ENCODE measurements at places on chromosomes 12 and 14. TPM values are rescaled to one million over a fixed set of nuclear protein-coding genes. Genes with fewer than 3 reads are reported as not detected.

Gene COL2A1
- polyA plus RNA-seq: not detected

Gene PEBP1
- 345 TPM for polyA plus RNA-seq

Gene PXN
- polyA plus RNA-seq: 135 TPM

Gene IL26
- not detected for polyA plus RNA-seq

Gene EML5
- 0.25 TPM for polyA plus RNA-seq

Gene VDR
- polyA plus RNA-seq: 25.5 TPM

Gene ERP27
- polyA plus RNA-seq: not detected

Gene TMPRSS12
- polyA plus RNA-seq: not detected

Gene SLC17A8
- not detected for polyA plus RNA-seq

Gene SLC25A47
- not detected for polyA plus RNA-seq

DNA sequence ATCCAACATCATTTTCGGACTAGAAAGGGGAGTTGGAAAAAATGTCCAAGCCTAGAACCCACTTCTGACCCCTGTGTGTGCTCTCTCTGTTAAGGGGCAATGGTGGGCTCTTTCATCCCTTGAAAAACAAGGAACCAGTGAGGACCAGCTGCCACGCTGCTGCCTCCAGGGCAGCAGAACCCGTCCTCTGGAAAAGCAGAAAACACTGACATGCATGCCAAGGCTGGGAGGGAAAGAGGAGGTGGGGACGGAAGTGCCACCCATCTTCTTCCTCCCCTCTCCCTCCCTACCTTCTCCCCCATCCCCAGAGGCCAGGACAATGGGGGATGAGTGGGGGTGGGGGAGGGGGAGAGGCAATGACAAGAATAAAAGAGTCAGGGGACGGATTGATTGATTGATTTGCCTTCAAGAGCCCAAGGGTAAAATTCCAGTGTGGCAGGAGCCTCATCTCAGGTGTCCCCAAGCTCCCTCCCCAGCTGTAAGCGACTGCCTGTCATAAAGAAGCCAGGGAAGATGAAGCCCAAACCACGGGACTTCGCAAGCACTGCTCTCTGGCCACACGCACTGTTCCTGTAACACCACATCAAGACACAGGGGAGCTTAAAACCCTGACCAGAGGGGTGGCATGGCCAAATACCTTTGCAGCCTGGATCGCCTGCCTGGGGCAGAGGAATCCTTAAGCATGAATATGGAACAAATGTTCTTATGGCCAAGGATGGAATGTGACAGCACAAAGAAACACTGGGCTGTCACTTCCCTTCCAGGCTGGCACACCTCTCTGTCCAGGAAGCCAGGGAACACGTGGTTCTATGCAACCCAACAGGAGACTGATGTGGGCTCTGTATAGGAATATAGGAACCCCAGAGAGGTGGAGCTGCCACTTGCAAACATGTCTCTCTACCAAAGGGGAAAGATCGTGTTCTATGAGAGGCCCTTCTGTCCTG is 38.9 kb upstream of the BDKRB2 start:
- no peak for DNase-seq

GRCh38 chr12:27243006-27243405 is 1.1 kb upstream of the STK38L start:
- no peak for DNase-seq

DNA sequence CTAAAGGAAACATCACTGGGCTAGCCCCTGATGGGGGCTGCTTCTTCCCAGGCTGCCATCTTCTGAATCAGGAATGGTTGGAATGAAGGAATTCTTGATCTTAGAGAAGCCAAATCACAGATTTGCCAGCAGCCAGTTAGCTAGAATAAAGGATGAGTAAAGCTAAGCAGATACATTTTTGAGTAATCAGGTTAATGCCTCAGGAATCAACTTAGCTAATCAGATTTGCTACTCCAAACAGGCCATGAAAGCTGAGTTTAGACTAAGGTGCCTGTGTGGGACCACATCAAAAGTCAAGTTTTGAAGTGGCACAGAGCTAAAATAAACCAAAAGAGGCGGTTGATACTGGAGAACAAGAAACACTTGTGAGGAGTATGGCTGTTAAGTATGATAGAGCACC is 28.8 kb upstream of the LMO3 start:
- no peak for DNase-seq

DNA sequence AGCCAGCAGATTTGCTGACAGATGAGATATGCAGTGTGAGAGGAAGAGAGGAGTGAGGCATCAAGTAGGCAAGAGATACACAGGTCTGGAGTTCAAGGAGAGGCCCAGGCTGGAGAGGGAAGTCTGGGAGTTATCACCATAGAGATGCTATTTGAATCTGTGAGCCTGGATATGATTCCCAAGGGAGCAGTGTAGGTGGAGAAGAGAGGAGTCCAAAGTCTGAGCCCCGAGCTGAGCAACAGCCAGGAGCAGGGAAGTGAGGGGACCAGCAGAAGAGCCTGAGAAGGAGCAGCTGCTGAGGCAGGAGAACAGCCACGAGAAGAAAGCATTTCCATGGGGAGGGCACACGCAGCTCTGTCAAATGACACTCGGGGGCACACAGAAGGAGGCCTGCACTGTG is 20.2 kb upstream of the NXPH4 start:
- no peak for DNase-seq

DNA sequence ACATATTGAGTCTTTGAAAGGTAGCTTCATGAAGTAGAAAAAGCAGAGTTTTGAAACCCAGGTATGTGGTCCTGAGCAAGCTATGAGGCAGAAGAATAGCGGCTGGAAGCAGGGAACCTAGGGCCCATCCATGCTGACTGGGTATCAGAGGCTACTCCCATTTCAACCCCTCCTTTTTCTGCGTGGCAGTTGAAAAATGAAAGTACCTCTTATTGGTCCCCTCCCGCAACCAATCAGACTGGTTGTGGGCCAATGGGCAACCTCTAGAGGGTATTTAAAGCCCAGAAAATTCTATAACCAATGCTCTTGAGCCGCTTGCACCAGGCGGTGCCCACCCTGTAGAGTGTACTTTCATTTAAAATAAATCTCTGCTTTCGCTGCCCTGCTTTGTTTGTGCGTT is 1.6 kb upstream of the SNRPF start:
- DNase-seq: no peak

DNA sequence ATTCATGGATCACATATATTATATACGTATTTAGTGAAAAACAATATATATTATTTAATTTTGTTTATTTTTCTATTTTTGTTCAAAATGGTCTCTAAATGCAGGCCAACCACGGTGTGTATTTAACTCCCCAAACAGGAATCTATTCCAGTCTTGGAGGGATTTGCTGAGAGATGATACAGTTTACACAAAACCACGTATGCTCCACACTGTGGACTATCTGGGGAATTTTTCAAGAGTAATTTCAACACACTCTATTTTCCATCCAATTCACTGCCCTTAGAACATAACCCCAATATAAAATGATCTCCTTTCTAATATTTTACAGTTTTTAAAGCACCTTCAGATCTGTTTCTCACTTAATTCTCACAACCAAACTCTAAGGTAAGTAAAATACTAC is 15.3 kb downstream of the EML1 start:
- DNase-seq: peak; percentile 49

DNA sequence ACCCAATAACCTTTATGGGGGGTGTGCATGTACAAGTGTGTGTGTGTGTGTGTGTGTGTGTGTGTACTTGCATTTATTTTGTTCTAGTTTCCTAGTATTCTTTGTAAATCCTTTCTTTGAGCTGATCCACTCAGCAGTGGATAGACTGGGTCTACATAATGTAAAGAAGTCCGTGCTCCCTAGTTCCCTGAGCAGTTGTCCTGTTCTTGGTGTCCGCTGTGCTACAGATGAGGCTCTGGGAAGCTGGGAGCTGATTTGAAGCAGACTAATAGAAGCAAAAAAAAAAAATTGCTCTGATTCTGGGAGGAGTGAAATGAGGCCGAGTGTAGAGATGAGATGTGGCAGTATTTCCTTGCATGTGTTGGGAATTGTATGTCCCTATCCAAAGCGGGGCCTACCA is 150.4 kb upstream of the WSCD2 start:
- no peak for DNase-seq

DNA sequence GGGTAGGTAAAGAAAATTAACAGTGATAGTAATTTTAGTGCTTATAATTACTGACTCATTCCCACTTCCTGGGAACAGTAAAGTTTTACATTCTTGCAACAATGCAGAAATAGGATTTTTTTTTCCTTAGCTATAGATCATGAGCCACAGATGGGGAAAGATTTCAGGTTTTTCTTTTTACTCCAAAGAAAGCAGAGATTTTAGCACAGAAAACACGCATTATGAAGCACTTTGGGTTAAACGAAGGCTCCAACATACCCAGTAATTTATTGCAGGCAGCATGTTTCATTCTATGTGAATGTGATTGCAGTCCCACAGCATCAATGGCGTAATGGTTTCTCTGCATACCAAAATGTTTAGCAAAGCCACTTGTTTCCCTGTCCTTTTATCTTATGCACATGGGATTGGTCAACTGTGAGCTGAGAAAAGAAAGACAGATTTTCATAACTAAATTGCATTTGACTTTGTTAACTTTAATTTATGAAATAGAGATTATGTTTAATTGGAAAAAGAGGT is 124.6 kb upstream of the E2F7 start:
- DNase-seq: peak; percentile 93

DNA sequence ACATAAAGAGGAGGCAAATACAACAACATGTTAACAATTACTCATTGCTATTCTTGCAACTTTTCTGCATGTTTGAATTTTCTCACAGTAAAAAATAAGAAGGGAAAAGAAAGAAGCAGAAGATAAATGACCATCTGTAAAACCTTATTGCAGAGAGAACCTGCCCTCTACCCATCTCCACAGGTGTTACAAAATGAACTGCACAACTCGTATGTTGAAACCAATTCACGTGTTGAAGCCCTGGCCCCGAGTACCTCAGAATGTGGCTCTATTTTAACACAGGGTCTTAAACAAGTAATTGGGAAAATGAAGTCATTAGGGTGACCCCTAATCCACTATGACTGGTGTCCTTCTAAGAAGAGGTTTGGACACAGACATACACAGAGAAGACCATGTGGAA is 39.5 kb downstream of the FOXN3 start:
- DNase-seq: no peak

- no peak for DNase-seq
Observed at GRCh38 chr14:23514644-23514957, 37.0 kb downstream of the ZFHX2 start.

DNA sequence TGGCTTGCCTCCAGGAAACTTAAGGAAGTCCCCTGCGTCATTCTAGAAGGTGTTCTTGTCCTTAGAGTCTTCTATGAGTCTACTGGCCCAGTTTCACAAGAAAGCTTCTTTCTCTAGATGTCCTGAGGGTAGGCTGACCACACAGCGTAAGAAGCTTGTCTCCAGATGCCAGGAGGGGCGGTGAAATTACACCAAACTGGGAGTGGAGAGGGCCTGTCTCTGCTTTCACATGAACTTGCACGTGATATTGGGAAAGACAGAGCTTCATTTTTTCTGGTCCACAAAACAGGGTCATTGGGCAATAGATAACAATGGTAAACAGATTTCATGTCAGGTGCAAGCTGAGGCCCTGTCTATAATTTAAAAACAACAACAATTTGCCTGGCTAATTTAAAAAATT is 85.7 kb upstream of the TBX3 start:
- DNase-seq: no peak

DNA sequence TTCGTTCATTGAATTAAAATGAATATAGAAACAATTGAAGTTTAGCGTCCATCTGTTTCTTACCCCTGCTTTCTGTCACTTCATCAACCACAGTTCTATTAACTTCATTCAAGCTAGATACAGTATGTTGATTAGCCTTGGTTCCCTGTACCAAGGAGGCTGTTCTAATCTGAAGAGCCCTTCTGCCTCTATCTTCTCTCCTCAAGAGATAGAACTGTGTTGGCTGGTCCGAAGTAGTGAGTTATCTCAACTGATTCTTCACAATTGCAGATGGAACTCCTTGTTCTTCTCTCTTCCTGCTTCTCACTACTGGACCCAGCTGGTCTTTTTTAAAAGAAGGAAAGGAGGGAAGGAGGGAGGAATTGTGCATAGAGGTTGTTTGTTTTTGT is 82.1 kb upstream of the TRAF3 start:
- no peak for DNase-seq

GRCh38 chr12:123958462-123958861 is 14.2 kb downstream of the CCDC92 start:
- no peak for DNase-seq

DNA sequence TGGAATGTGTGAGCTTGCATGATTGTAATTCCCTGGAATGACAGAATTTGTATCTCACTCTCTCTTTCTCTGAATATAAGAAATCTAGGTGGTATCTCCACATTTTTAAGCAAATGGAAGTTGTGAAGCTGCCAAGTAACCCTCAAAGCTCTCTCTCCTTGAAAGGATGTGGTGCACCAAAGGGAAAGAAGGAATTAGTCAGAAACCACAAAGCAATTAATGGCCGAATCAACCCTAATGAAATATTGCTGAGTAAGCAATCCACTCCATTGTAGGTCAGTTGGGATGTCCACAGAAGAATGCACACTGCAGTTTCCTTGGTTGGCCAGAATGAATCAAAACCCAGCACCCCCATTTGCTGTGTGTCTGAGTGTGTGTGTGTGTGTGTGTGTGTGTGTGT is 153.5 kb downstream of the KCNA5 start:
- peak; percentile 35 for DNase-seq

- DNase-seq: peak; percentile 50
Observed at GRCh38 chr12:3107071-3107583, 29.9 kb downstream of the TSPAN9 start.

- DNase-seq: no peak
Observed at GRCh38 chr14:69673104-69673503, 61.7 kb downstream of the SUSD6 start.

- DNase-seq: no peak
Observed at GRCh38 chr12:88935856-88936255, 355.6 kb upstream of the KITLG start.

GRCh38 chr12:64780132-64780530 is 20.9 kb upstream of the GNS start:
- DNase-seq: no peak

GRCh38 chr12:120764816-120765215 is 39.2 kb downstream of the ACADS start:
- no peak for DNase-seq

DNA sequence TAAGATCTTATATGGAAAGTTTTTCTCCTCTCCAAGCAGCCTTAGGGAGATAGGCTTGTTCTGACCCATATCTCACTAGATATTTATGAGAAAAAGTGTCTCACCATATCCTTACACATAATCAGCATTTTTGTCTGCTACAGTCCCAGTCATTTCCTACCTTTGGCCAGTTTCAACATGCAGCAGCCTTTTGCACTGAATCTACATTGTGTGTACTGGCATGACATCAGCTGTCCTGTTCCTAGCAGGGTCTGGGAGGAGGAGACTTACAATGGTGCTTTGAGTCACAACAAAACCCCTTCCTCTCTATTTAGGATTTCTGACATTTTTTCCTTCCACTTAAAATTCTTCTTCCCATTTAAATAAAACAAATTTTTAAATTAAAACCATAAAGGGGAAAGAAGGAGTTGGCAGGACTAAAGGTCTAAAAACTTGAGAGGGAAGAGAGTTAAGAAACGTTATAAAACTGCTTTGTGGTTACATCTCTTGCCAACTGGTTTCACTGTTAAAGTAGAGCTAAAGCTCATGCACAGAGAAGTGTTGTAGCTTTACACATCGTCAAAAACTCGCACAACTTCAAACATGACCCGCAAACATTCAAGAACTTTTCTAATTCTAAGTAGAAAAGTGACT is 53.3 kb upstream of the CERS5 start:
- DNase-seq: peak; percentile 81

All from GM23248 (cell line).